ENCODE measurements at places on chromosomes 16 and 17.

DNA sequence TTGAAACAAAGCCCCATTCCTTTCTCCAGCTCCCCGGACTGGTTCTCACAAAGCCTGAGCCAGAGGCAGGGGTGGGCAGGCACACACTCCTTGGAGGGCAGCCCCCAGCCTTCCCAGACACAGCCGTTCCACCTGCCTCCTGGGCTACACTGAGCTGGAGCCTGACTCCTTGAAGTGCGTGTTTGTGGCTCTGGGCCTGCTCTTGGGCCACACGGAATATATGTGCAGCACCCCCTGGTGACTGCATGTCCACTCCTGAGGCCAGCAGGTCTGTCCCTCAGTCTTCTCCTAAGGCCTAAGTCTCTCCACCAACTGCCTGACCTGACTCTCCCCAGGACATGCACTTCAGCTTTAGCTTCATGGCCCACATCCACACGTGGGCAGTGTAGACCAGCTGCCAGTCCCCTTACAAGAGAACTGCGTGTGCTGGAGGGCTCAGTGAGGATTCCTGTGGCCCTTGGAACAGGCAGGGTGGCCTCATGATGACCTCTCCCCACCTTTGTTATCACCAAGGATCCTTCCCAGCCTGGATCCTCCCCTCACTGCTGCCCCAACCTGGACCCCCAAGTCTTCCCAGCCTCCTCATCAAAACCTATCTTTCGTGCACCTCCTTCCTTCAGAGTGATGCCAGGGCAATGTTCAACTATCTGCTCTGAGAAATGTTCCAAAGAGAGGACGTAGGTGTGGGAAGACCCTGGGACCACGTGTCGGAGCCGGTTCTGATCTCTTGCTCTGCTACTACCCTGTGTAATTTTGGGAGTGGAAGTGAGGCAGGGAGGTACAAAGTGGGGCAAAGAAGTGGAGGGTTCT, 12.4 kb upstream of the SLC6A2 start:
- no peak for DNase-seq

DNA sequence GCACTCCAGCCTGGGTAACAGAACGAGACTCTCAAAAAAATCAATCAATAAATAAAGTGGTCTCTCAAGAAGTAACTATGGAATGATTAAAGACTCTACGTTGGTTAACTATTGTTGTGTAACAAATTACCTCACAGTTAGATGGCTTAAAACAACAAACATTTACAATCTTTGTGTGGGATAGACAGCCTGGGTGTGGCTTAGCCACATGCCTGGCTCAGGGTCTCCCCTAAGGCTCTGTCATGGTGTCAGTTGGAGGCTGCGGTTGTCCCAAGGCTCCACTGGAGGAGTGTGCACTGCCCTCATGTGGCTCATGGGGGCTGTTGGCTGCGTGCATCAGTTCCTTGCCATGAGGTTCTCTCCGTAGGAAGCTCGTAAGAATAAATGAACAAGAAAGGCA, 294.5 kb downstream of the SNX29 start:
- DNase-seq: no peak

- no peak for DNase-seq
These were observed 3.5 kb downstream of the MYO15B start for GRCh38 chr17:75590849-75591721.

- DNase-seq: no peak
These were observed 1714.6 kb downstream of the TP53TG3F start for GRCh38 chr16:35174016-35174415.

DNA sequence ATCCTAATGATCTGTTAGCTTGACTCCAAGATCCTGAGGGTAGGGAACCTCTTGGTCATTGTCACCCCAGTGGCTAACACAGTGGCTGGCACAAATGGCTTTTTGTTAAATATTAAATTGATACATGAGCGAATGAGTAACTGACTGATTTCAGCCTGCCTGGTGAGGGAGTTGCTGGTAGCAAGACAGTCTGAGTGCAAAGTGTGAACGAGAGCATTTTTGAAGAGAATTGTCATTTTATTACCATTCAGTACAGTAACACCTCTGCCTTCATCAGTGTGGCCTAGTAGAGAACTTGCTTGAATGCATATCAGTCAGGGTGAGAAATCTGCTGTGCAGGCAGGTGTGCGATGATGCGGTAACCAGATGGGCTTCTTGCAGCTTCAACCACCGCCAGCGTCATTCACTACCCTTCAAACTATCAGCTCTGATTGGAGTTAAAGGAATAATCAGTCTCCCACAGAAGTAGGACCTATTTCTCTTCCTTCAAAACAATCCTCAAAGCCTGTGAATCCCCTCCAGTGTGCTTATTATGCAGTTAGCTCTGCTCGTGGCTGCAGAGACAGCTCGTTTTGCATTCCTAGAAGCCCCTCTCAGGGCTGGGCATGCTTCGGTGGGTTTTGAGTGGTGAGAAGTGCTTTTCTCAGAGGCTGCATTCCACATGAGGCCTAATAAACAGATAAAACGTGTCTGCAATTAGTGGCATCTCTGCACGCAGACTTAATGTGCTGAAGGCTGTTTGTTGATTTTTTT, 29.0 kb downstream of the HEXIM2 start:
- no peak for DNase-seq

- no peak for DNase-seq
These were observed 36.1 kb downstream of the PRKCB start for GRCh38 chr16:23871924-23872323.

GRCh38 chr16:57252148-57252721, 7.2 kb downstream of the ARL2BP start:
- DNase-seq: no peak

GRCh38 chr17:74770498-74771318, 5.4 kb downstream of the NAT9 start:
- peak; percentile 55 for DNase-seq

GRCh38 chr17:48584223-48584741, 5.8 kb downstream of the HOXB3 start:
- DNase-seq: no peak

- DNase-seq: no peak
These were observed 9.3 kb upstream of the ADAMTS18 start for GRCh38 chr16:77444147-77444460.

DNA sequence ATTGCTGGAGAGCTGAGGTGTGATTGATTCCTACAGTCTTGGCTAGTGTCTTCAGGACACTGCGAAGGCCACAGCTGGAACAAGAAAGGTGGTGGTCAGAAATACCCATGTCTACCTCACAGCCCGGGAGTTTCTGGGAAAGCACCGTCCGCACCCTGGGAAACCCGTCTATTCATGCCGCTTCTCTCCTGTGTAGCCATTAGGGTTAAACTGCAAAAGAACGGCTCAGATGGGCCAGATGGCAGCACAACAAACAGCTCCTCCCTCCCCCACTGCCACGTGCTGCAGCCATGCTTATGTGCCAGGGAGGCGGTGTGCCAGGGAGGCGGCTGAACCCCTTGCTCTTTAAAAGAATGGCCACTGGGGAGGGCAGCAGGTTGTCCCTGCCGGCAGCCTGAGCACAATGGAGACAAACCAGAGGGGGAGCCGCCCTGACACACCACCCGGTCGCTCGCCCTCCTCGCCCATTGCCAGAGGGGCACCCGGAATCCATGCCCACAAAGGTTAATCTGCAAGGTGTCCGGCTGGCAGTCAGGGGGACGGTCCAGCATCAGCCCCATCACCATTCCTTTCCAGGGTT, 65.2 kb downstream of the CYTH1 start:
- DNase-seq: no peak

- DNase-seq: no peak
These were observed 146.6 kb downstream of the USP22 start for GRCh38 chr17:20896153-20896649.

GRCh38 chr17:4236456-4236855, 27.3 kb downstream of the ANKFY1 start:
- no peak for DNase-seq

DNA sequence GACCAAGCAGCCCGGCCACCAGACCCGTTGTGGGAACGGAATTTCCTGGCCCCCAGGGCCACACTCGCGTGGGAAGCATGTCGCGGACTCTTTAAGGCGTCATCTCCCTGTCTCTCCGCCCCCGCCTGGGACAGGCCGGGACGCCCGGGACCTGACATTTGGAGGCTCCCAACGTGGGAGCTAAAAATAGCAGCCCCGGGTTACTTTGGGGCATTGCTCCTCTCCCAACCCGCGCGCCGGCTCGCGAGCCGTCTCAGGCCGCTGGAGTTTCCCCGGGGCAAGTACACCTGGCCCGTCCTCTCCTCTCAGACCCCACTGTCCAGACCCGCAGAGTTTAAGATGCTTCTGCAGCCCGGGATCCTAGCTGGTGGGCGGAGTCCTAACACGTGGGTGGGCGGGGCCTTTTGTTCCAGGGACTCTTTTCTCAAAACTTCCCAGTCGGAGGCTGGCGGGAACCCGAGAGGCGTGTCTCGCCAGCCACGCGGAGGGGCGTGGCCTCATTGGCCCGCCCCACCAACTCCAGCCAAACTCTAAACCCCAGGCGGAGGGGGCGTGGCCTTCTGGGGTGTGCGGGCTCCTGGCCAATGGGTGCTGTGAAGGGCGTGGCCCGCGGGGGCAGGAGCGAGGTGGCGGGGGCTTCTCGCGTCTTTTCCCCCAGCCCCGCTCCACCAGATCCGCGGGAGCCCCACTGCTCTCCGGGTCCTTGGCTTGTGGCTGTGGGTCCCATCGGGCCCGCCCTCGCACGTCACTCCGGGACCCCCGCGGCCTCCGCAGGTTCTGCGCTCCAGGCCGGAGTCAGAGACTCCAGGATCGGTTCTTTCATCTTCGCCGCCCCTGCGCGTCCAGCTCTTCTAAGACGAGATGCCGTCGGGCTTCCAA, at the start of gene SLC2A4:
Gene SLC2A4, plus strand, starts transcription at position 645 of the 879 bp plus-strand sequence. Its CDS starts 217 bp downstream, at position 862.
- DNase-seq: peak; percentile 79

GRCh38 chr17:72176951-72177660, 56.3 kb downstream of the SOX9 start:
- no peak for DNase-seq

GRCh38 chr17:70499067-70499786, 329.9 kb downstream of the KCNJ2 start:
- DNase-seq: no peak

GRCh38 chr16:12120982-12121652, 144.6 kb downstream of the SNX29 start:
- DNase-seq: no peak

- DNase-seq: no peak
These were observed 8.4 kb upstream of the PPP1R1B start for GRCh38 chr17:39618246-39618913.

DNA sequence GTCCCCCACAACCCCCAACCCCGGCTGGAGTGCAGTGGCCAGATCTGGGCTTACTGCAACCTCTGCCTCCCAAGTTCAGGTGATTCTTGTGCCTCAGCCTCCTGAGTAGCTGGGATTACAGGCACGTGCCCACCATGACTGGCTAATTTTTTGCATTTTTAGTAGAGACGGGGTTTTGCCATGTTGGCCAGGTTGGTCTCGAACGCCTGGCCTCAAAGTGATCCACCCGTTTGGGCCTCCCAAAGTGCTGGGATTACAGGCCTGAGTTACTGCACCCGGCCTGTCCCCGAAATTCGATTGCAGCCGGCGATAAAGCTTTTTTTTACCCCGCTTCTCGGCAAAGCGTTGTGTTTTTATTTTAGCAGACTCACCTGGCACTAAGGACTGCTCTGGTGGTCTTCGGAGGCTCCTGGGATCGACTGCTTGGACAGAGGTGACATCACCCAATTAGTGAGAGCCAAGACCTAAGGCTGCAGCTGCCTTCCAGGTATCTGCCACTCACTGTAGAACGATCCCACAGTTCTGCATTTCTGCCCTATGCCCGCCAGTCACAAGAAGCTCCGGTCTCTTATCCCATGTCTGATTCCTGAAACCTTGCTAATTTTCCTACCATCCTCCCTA, 82.2 kb upstream of the ARL4D start:
- DNase-seq: no peak

DNA sequence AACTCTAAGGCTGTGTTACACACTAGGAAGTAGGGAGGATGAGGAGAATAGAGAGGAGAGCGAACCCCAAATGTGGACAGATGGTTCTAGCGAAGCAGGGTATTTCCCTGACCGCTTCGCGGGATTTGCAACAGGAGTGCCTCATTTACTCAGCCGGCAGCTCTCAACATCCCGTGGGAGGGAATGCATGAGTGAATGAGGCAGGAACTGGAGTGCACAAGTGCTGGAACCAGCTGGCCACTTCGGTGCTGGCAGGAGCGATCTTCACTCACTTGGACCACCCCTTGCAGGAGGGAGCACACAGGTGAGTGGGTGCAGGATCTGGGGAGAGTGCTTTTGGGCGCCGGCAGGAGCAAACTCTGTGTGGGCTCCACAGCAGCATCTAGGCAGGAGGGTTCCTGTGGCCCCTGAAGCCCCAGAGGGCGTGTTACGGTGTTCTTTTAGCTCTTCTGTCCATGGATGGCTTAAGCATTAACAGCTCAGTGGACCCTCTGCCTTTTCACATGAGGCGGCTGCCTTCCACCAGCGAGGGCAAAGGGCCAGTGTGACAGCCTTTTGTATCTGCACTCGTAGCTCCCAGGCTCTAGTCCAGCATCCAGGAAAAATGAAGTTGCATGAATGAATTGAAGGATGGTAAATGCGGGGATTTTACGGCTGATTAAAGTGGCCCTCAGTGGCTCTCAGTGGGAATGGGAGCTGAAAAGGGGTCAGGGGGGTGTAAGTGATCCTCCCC, 17.4 kb upstream of the ZNHIT3 start:
- no peak for DNase-seq

DNA sequence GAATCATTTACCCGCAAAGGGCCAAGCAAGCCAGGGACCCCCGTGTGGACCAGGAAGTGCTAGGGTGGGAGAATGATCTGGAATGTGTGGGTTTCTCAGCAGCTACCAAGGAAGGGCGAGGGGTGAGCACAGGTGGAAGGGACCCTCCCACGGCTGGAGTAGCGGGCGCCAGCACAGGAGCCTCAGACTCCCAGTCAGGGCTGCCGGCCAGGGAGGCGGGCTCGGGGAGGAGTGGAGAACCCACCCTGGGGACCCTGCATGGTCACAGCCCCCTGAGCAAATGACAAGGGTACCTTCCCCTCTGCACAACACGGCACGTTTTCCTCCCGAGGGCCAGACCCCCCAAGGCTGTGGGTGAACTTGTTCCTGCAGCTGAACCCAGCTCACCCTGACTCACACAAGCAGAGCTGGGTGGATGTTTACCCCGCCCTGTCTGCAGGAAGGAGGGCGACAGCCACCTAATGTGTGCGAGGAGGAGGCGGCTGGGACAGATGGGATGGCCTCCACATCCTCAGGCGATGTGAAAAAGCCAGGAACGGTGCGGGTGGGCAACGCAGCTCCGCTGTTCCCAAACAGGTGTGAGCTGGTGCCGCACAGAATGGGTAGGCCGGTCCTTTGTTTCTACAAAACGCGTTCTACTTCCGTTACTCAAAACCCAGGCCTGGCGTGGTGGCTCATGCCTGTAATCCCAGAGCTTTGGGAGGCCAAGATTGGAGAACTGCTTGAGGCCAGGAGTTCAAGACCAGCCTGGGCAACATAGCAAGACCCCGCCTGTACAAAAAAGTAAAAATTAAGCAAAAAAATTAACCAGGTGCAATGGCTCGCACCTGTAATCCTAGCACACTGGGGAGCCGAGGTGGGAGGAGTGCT, 6.2 kb downstream of the ECI1 start:
- DNase-seq: no peak

DNA sequence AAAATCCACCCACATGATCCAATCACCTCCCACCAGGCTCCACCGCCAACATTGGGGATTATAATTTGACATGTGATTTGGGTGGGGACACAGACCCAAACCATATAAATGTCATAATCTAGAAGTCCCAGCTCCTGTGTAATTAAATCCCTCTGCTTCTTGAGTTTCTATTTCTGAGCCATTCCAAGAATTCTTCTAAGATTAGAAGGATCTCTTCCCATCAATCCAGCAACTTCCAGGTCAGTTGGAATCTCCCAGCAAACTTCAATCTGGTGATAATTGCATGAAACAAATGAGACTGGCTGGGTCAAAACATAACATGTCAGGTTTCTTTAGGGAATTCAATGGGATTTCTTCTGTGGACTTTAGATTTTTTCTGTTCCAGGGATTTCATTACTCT, 127.8 kb upstream of the CDH5 start:
- DNase-seq: no peak

GRCh38 chr17:31329221-31329620, 7.8 kb upstream of the EVI2A start:
- DNase-seq: no peak
